ENCODE measurements at places on chromosomes 2 and 18.

GRCh38 chr2:221134718-221135117 is 437.4 kb downstream of the EPHA4 start:
- DNase-seq: no peak

GRCh38 chr2:100936972-100937542 is 65.0 kb upstream of the RPL31 start:
- no peak for DNase-seq

DNA sequence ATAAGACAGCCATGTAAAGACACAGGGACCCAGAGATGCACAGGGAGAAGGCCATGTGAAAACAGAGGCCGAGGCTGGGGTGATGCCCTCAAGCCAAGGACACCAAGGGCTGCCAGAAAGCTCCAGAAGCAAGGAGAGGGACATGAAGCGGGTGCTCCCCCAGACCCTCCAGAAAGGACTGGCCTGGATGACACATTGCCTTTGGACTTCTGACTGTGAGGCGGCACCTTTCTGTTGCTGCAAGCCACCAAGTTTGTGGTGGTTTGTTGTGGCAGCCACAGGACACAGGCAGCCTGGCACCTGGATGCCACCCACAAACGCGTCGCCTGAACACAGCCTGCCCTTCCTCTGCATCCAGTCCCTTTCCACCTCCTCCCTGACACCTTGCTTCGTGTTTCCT is 67.1 kb downstream of the RHOB start:
- no peak for DNase-seq

DNA sequence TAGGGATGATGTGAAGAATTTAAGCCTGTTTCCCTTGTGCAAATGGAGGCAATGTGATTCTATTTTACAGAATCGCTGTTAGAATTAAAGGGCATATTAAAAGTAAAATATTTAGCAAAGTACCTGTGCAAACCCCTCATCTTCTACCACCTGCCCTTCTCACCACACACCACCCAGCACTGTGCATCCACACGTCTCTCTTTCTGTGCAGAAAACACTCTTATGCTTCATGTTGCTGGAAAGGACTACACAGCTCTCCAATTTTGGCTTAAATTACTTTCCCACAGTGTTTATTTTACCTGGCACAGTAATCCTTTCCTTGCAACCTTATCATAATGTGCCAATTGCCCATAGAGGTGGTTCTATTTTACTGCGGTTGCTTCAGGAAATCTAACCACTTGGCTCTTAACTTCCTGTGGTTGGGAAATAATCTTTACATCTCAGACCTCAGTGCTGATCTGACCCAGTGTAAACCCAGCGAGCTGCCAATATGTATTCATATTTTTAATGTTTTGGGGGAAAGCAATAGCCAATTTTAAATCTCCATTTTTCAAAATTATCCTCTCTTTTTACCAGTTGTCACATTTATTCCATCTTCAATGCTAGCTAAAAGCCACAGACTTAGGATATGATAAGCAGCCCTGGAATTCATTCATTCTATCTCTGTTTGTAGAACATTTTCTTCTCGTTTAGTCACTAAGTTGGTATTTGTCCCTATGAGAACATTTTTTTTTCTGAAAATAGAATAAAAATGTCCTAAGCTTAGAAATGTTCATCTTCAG is 250.9 kb downstream of the DSEL start:
- DNase-seq: no peak

GRCh38 chr18:62258616-62259015 is 66.5 kb upstream of the TNFRSF11A start:
- DNase-seq: no peak

All from NCI-H1105 (cell line).